SJSA1 (cell line): ENCODE measurements at places on chromosomes 7 and 10.
A peak's percentile ranks its signal among the peaks of the same experiment; 100 is the strongest.

DNA sequence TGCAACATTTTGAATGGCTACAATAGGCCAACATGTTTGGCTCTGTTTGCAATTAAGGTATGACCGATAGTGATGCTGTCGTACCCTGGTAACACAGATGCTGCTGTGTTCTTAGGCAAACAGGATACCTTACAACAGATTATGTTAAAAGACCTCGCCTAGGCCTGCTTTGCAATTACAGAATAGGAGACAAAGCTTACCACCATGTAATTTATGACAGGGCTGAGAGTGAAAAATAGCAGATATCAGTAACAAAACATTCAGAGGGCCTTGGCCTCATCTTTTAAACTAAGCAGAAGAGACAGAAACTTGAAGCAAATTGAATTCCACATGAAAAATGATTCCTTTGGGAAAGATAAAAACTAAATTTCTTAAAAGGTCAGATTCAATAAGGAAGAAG, 29.4 kb upstream of the ABLIM1 start:
- no peak for DNase-seq

DNA sequence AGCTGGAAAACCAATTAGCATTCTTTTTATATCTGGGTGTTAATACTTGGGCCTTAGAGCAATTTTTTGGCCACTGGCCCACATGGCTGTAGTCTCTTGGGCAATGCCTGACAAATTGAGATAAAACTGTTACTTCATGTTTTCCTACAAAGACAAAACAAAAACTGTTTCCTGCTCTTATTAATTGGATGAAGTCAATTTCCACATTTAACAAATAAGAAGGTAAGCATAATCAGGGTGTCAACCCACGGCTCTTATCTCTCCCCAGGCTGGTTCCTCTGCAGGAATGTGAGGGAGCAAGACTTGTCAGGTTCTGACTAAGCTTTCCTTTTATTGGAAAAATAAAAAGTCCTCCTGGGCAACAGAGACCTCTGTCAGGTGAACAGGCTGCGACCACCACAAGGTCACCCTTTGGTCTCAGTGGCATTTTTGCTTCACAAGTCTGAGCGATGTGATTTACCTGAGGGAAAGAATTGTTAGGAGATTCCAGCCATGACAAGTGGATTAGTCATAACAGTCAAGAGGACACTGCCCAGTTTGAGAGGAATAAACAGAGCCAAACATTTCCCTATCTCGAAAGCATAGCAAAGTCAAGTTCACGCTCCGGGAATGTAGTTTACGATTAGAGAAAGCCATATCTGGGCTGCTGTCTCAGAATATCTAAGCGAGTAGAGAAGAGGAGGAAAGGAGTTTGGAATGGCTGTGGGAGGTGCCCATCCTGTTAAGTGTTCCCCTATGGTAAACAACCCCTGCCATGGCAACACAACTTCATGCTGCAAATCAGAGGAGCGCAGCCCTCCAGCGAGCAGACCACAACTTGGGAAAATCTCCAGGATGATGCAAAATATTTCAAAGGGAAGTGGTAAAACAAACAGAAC, 144.4 kb downstream of the TES start:
- DNase-seq, result peak; percentile 98

DNA sequence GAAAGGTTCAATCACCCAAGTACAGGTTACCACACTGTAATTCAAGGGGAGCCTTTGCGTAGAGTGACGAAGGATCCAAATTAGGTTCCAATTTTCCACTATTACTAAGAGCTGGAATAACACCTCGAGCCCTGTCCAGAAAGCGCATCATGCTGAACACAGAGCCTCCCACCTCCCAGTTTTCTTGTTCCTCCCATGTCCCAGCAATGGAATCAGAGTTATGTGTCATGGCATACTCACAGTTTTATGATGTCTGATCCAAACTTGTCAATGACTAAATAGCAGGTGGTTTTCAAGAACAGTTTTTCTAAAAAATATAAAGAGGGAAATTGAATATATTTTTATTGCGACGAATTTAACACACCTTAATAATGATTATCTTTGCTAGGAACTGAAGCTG, 50.6 kb downstream of the AOAH start:
- DNase-seq, result no peak

DNA sequence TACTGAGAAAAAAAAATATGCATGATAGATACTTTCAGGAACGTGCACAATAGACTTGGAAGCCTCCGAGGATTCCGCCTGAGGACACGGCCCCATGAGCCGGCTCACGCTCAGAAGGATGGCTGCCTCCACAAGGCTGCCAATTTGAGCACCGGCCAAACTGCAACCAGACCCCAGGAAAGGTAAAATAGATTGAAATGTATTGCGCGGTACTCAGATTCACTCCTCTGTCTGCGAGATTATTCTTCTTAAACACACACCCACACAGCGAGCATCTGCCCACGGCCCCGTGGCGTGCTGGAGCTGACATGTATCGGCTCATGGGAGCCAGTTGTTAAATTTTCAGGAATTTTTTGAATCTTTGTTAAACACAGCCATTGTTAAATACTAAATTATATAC, 653.2 kb upstream of the MKI67 start:
- DNase-seq, result no peak

DNA sequence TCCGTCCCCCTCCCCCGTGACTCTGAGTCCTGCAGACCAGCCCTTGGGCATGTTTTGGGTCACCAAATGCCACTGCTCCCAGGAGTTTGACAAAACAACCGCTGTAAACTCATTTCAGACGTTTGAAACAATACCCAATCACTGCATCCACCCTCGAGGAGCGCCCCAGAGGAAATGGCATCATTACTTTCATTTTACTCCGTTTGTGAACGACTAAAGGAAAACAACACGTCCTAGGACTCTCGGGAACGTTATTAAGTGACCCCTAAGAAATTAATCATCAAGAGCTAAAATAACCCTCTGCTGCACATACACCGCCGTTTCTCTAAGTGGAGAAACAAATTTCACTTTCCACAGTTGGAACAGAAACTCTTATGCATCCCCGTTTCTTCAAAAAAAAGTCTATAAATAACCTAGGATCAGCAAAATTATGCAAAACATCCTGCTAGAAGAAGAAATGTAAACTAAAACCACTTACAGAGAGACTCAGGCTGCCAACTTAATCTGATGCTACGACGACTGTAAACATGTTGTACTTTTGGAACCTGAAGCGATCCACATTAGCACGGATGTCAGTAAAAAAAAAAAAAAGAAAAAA, 109.9 kb upstream of the EFCAB10 start:
- no peak for DNase-seq

DNA sequence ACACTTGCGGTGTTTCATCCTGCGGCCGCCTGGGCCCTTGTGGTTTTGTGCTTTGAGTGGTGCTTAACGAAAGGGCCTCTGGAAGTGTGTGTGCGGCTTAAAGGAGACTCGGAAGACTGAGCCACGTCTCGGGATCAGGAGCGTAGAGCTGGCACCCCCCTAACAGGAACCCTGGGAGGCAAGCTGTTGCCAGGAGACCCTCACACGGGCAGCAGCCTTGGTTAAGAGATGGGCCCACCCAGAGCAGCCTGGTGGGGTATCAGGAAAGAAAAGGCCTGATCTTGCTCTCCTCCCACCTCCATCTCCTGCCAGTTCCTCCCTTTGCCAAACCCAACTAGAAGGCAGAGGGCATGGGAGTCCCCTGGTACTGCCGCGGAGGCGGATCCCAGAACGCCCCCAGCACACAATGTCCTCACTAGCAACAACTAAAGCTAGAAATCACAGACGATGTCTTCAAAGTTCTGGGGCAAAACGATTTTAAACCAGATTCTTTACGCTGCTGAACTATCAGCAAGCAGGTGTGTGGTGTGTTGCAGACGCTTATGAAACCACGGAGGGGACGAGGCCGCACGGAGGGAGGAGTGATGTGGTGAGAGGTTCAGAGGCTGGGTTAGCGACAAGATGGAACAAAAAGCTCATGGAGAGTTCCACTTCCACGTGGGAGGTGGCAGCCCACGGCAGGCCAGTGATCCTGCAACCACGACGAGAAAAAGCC, 67.0 kb upstream of the INPP5A start:
- no peak for DNase-seq

DNA sequence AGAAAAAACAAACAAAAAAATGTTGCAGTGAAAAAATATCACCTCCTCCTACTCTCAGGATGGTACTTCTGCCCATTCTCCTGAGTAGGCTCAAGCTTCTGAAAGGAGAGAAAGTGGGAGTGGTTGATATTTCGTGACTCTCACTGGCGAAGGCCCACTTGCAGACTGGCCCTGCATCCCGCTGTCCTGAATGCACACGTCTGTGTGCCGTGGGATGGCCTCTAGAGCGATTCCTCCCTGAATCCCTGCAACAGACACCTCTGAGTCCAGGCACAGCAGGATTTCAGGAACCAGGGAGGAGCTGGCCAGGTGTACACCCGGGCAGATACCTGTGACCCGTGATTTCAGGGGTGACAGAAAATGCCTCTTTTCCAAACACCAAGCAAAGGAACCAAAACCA, 319.2 kb downstream of the DPP6 start:
- no peak for DNase-seq

- no peak for DNase-seq
Observed at GRCh38 chr10:19651549-19651948, 164.7 kb upstream of the PLXDC2 start.

DNA sequence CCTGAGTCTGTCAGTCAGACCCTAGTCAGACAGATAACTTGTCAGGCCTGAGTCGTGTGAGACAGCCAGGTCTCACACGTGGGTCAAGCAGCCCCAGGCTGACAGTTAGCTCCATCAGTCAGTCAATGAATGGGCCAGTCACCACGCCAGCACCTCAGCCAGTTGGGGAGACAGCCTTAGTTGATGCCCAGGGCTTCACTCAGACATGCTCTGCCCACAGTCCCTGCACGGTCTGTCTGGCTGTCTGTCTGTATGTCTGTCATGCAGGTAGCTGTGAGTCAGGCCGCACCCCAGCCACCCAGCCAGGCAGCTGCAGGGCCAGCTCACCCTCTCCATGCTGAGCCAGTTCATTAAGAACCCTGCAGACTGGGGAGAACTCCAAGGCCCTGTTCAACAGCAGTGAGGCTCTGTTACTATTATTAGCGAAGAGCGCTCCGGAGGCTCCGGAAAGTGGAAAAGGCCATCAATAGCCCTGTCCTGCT, 141.1 kb upstream of the PCBD1 start:
- no peak for DNase-seq

DNA sequence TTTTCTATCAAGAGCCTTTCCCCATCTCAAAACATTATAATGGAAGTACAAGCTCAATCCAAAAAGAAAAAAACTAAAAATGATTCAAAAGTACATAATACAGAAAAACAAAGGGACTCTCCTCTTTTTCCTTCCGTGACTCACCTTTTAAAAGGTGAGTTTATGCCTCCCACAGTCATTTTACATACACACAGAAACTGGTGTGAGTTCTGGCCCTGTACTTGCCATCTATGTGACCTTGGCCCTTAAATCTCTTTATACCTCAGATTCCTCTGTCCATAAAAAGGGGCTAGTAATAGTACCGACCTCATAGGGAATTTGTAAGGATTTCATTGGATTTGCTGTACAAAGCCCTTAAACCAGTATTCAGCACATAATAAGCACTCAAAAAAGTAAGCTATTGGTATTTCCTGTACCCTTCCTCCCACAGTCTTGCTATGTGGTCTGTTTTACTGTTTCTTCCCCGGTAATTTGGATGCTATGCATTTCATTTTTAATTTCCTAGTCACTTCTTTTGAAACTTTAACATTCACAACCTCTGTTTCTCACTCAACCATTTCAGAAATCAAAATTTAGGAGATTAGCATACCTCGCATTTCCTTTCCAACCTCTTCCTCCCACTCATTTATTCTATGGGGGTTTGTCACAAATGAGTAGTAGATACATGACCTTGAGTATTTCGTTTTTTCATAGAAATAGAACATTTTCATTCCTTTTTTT, 39.0 kb downstream of the STK17A start:
- no peak for DNase-seq

- DNase-seq, result no peak
Observed at GRCh38 chr7:143388491-143389101, 7.5 kb downstream of the ZYX start.

- DNase-seq, result no peak
Observed at GRCh38 chr7:142785841-142786250, 15.1 kb downstream of the PRSS2 start.

GRCh38 chr7:70786076-70786475, 345.9 kb upstream of the GALNT17 start:
- no peak for DNase-seq

DNA sequence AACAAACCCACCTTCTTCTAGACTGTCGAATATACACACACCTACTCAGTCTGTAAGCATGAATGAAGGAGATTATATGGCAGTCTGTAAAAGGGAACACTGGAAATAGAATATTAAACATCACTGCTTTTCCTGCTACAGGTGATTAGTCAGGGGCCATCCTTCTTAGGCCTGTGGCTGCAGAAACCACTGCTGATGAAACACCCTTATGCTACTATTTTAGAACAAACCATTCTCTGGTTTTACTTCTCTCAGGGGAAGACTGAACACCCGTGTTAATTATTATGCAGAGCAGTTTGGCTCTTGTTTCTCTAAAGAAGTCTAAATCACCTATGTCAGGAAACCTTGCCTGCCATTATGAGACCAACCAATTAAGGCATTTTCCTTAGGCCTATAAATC, 351.1 kb upstream of the KLF6 start:
- no peak for DNase-seq

GRCh38 chr10:111023060-111023459, 53.8 kb upstream of the ADRA2A start:
- DNase-seq, result no peak

DNA sequence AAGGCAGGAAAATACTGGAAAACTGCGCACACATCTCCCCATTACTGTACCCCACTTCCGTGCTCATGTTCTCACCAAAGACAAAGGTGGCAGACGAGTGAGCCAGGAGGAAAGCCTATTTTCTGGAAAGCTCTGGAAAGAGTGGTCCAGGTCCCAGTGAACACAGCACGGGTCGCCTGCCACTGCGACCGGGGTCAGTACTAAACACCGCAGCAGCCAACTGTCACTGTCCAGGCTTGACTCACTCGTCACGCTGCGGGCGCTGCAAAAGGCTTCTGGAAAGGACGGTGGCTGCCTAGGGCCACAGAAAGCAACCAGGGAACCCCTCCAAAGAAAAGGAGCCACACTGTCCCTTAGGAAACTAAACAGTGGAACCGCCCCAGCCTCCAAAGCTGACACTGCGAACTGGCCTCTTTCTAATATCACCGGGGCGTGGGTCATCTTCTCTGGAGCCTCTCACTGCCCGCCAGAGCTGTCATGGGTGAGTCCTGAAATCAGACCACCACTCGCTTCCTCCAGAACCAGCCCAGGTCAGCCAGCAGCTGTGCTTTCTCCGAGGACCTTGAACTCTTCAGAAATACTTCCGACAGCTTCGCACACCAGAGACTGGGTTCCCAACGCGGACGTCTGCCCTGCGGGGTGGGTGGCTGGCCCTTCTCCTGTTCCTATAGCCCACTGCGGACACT, 4.0 kb downstream of the RADIL start:
- no peak for DNase-seq

DNA sequence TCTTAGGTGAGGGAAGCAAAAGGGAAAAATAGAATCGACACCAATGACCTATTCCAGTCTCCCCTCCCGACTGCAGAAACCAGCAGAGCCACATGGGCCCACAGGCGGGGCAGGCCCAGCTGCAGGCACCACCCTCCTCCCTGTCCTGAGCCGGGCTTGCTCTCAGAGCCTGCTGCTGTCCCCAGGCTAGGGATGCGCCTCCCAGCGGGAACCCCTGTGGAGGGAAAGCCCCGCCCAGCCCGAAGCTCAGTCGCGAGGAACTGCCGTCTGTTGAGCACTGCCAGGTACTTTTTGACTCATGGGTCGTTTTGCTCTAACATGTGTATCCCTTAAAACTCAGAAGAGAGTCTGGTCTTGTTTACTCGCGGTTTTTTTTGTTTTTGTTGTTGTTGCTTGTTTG, 124.5 kb upstream of the RET start:
- DNase-seq, result no peak
